NCI-H187 (cell line): ENCODE measurements at places on chromosomes 4 and X.

DNA sequence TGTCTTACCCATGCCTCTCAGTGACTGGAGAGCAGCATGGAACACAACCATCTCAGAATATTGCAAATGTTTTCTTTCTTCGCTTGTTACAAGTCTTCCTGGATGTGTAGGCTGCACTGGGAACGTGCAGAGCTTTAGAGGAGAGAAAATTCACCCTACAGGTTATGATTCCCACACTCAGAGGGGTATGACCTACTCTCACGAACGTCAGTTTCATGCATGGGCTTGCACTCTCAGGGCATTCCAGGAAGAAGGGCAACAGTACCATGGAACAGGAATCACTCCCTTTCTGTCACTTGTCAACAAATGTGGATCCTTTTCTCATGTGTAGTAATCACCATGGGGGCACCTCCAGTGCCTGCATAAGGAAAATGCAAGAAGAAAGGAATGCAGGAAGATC is 75.8 kb downstream of the NBDY start:
- DNase-seq: no peak

DNA sequence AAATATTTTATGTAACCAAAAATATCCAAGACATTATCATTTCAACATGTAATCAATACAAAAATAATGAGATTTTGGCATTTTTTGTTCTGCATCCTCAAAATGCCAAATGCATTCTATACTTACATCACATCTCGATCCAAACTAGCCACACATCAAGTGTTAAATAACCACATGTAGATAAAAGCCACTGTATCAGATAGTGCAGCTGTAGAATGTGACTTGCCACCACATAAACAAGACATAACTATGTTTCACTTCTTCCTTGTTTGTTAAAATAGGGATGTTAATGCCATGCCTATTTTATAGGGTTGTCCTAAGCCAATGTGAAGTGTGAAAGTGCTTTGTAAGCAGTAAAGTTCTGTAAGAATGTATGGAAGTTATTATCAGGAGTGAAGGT is 20.9 kb downstream of the INTS6L start:
- no peak for DNase-seq

GRCh38 chr4:142817442-142817841 is 28.7 kb downstream of the INPP4B start:
- peak; percentile 3 for DNase-seq

- no peak for DNase-seq
Measured at GRCh38 chr4:139851639-139852038, 186.0 kb downstream of the MGST2 start.

GRCh38 chrX:108426262-108426661 is 12.0 kb downstream of the COL4A6 start:
- DNase-seq: no peak
